ENCODE measurements at places on chromosomes 7 and 10. TPM values are rescaled to one million over a fixed set of nuclear protein-coding genes. Genes with fewer than 3 reads are reported as not detected.

- H3K4me1 ChIP-seq = no peaks in the 10 kb centered on the region
- no peak overlapping the region for H3K4me3 ChIP-seq
- DNase-seq = peak; percentile 71
- peak overlapping the region; percentile 72 for H3K27ac ChIP-seq
- H3K36me3 ChIP-seq = no peaks in the 10 kb centered on the region
Observed at GRCh38 chr10:124043310-124044142, 49.9 kb downstream of the CHST15 start.

GRCh38 chr7:24233386-24233785, 50.6 kb upstream of the NPY start:
- no peak overlapping the region for H3K4me3 ChIP-seq
- DNase-seq = no peak
- H3K27me3 ChIP-seq = no peaks in the 10 kb centered on the region
- no peak overlapping the region for H3K27ac ChIP-seq

The SEMA3D gene
- 7.6 TPM for total RNA-seq

The PNLIPRP3 gene
- total RNA-seq = not detected

GRCh38 chr10:76514321-76514720, 1082.9 kb downstream of the LRMDA start:
- no peak overlapping the region for H3K27ac ChIP-seq
- H3K4me1 ChIP-seq = no peaks in the 10 kb centered on the region
- H3K27me3 ChIP-seq = no peaks in the 10 kb centered on the region
- no peak overlapping the region for H3K4me3 ChIP-seq
- no peak for DNase-seq
- no peaks in the 10 kb centered on the region for H3K36me3 ChIP-seq

- H3K36me3 ChIP-seq = no peaks in the 10 kb centered on the region
- H3K27ac ChIP-seq = no peak overlapping the region
- DNase-seq = no peak
- H3K4me1 ChIP-seq = no peaks in the 10 kb centered on the region
Observed at GRCh38 chr10:126203746-126204145, 184.5 kb downstream of the ADAM12 start.

DNA sequence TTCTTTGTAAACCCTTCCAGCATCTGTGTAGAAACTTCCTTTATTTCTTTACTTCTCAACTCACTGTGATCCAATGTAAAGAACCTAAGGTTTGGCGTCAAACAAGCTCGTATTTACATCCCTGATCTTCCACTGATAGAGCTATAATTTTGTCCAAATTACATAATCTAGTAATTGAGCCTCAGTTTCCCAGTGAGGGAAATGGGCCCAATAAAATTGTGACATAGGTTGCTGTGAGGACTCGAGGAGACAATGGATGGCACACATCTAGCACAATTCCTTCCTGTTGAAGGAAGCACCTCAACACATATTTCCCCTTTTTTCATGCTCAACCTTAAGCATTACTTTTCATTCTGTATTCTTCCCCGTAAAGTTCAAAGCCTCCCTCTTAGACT, 193.3 kb upstream of the BMPER start:
- no peak overlapping the region for H3K4me3 ChIP-seq
- H3K36me3 ChIP-seq = no peaks in the 10 kb centered on the region
- no peaks in the 10 kb centered on the region for H3K4me1 ChIP-seq
- H3K27ac ChIP-seq = no peak overlapping the region

The ITIH2 gene
- total RNA-seq = not detected

DNA sequence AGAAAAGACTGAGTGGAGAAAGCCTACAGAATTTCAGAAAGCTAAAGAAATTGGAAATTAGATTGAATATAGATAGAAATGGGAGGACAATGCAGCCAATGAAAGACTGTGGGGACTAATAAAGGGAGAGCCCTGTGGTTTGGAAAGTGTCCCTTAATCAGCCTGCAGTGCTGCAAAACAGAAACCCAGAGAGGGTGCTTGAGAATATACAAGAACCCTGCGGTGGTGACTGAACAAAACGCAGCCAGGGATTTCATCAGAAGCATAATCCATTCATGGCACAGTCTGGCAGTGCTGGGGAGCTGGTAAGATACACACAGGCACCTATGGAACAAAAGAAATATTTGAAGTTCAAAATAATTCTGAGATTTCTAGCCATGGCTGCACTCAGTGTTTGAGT, 19.1 kb downstream of the CEP41 start:
- no peaks in the 10 kb centered on the region for H3K27me3 ChIP-seq
- no peaks in the 10 kb centered on the region for H3K36me3 ChIP-seq
- no peak overlapping the region for H3K4me3 ChIP-seq
- no peak overlapping the region for H3K27ac ChIP-seq
- no peaks in the 10 kb centered on the region for H3K4me1 ChIP-seq
- DNase-seq = no peak

DNA sequence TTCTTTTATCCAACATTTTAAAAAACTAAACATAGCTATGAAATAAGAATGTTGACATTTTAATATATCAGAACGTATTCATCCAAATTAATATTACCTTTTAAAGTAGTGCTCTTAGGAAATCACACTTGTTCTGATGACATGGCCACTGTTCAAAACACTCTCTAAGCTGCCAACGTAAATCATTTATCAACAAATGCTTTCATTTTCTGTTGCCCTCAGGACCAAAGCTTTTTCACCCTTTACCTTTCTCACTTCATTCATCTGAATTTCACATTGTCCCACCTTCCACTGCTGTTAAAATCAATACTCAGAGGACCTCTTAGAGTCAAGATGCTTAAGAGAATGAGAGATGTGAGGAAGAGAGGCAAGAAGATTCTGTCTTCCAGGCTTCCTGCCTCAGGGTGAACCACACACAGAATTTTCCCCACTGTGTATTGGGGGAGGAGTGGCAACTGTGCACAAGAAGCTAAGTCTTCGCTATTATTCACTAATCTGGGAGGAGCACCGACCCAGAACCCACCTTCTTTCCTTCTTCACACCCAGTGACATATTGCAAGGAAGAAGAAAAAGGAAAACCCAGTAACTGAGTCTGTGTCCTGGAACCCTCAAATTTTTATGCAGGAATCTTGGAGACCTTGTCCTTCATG, 21.0 kb downstream of the HIBADH start:
- no peak overlapping the region for H3K27ac ChIP-seq
- no peak overlapping the region for H3K4me3 ChIP-seq
- no peaks in the 10 kb centered on the region for H3K27me3 ChIP-seq
- H3K4me1 ChIP-seq = no peaks in the 10 kb centered on the region
- H3K36me3 ChIP-seq = no peaks in the 10 kb centered on the region

The GRID2IP gene
- 0.40 TPM for total RNA-seq

The TMEM273 gene
- 2.7 TPM for total RNA-seq

DNA sequence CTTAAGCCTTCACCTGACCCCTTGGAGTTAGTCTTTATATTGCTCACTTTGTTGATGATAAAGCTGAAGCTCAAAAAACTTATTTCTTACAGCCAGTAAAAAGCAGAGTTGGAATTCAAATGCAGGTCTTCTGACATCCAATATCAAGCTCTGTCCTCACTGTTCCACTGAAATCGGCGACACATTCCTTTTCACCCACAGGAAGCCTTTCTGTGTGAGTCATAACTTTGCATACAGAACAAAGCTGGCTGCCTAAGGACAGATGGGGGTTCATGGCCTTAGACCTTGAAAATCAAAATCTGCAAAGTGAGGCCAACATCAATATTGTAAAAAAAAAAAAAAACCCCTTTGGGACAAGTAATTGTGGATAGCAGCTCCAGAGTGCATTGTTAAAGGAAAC, 21.8 kb upstream of the AKR1B1 start:
- H3K4me3 ChIP-seq = no peak overlapping the region
- no peaks in the 10 kb centered on the region for H3K36me3 ChIP-seq
- H3K4me1 ChIP-seq = no peaks in the 10 kb centered on the region
- no peak for DNase-seq

GRCh38 chr7:105346593-105347322, 42.0 kb downstream of the SRPK2 start:
- H3K27me3 ChIP-seq = no peaks in the 10 kb centered on the region
- no peak for DNase-seq
- H3K27ac ChIP-seq = no peak overlapping the region

DNA sequence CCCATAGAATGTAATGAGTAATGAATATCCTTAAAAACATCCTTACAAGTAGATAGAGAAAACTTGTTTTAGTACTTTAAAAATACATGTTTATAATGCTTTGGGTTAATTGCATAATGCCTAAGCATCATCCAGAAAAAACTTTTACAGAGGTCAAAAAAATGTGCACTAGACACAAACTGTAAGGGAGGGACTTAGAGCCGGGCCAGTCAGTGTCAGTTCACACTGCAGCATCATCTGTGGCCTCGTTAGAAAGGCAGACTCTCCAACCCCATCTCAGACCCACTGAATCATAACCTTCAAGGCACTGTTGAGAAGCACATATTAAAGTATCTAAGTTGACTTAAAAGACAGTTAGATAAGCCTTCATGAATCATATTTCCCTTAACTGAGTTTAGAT, 230.1 kb upstream of the PRPS1L1 start:
- H3K27me3 ChIP-seq = no peaks in the 10 kb centered on the region
- DNase-seq = no peak
- H3K36me3 ChIP-seq = no peaks in the 10 kb centered on the region
- H3K4me3 ChIP-seq = no peak overlapping the region
- no peaks in the 10 kb centered on the region for H3K4me1 ChIP-seq

- no peaks in the 10 kb centered on the region for H3K4me1 ChIP-seq
- no peak overlapping the region for H3K27ac ChIP-seq
- no peaks in the 10 kb centered on the region for H3K27me3 ChIP-seq
- no peaks in the 10 kb centered on the region for H3K36me3 ChIP-seq
Observed at GRCh38 chr7:91066627-91067026, 197.6 kb upstream of the FZD1 start.

DNA sequence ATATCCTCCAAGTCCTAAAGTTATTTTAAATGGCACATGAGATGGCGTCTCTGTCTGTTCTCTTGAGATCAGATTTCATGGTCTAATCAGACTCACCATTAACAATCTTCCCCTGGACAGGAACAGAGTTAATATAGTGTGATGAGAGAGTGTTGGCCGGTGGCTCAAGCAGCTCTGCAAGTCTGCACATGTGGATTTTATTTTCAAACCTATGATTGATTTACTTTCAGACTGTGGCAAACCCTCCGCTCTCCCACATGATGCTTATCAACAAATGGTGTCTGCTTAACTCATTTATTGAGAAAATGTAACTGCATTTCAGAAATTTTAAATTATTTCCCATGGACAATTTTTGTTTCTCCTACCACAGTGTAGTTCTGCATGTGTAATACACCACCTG, 46.5 kb upstream of the HGF start:
- no peak overlapping the region for H3K4me3 ChIP-seq
- no peaks in the 10 kb centered on the region for H3K27me3 ChIP-seq
- H3K27ac ChIP-seq = no peak overlapping the region
- no peaks in the 10 kb centered on the region for H3K4me1 ChIP-seq
- no peak for DNase-seq
- no peaks in the 10 kb centered on the region for H3K36me3 ChIP-seq

The CHRM2 gene
- 2.0 TPM for total RNA-seq

DNA sequence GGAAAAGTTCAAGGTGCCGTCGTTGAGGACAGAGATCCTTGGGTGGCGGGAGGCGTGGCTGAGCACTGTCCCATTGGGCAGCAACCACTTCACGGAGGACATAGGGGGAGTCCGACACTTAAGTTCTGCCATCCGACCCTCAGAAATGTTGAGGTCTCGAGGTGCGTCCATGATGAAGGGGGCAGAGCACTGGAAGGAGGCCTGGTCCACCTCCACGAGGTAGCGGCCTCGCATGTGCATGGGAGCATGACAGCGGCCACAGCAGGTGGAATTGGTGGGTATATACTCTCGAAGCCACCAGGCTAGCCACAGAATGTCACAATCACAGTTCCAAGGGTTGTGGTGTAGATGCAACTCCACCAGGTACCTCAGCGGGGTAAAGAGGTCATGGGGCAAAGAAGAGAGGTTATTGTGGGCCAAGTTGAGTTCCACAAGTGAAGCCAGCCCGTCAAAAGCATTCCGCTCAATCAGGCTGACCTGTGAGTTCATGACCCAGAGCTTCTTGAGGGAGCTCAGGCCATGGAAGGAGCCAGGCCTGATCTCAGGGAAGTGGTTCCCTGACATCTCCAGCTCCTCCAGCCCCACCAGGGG, 1.7 kb downstream of the LRRC4 start:
- H3K27ac ChIP-seq = no peak overlapping the region
- H3K27me3 ChIP-seq = no peaks in the 10 kb centered on the region
- DNase-seq = no peak
- no peak overlapping the region for H3K4me3 ChIP-seq

The TRPV6 gene
- 2.5 TPM for total RNA-seq

The SLC39A12 gene
- total RNA-seq = not detected

DNA sequence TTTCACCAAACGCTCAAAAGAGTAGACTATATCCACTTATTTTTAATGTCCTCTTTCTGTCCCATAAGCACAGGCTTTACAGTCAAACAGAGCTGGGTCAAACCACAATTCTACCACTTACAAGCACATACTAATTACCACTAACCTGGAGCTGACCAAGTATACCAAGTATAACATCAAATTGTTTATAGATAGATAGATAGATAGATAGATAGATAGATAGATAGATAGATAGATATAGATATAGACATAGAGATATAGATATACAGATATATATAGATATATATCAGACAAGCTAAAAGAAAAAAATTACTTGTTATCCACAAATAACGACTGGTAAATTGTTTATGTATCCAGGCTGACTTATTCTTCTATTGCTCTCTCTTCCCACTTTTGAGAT, 52.5 kb upstream of the SPOCK2 start:
- no peak for DNase-seq
- no peak overlapping the region for H3K27ac ChIP-seq
- no peaks in the 10 kb centered on the region for H3K27me3 ChIP-seq
- peaks cover 10% of the 10 kb centered on the region for H3K36me3 ChIP-seq

The PBLD gene
- total RNA-seq = 30.5 TPM

The HEPACAM2 gene
- 59.4 TPM for total RNA-seq

GRCh38 chr10:107085665-107086525, 78.6 kb downstream of the SORCS1 start:
- no peak for DNase-seq
- no peaks in the 10 kb centered on the region for H3K36me3 ChIP-seq
- no peaks in the 10 kb centered on the region for H3K27me3 ChIP-seq
- no peak overlapping the region for H3K27ac ChIP-seq
- H3K4me1 ChIP-seq = no peaks in the 10 kb centered on the region
- H3K4me3 ChIP-seq = no peak overlapping the region

GRCh38 chr7:17019106-17019505, 137.3 kb upstream of the AGR3 start:
- H3K27me3 ChIP-seq = no peaks in the 10 kb centered on the region
- H3K4me3 ChIP-seq = no peak overlapping the region
- DNase-seq = no peak
- no peak overlapping the region for H3K27ac ChIP-seq
- no peaks in the 10 kb centered on the region for H3K4me1 ChIP-seq

- no peaks in the 10 kb centered on the region for H3K27me3 ChIP-seq
- H3K4me1 ChIP-seq = no peaks in the 10 kb centered on the region
- no peak overlapping the region for H3K4me3 ChIP-seq
- no peak overlapping the region for H3K27ac ChIP-seq
Observed at GRCh38 chr7:3592401-3593134, 291.5 kb downstream of the SDK1 start.

The EN2 gene
- not detected for total RNA-seq

- no peaks in the 10 kb centered on the region for H3K36me3 ChIP-seq
- no peaks in the 10 kb centered on the region for H3K27me3 ChIP-seq
- no peaks in the 10 kb centered on the region for H3K4me1 ChIP-seq
- H3K4me3 ChIP-seq = no peak overlapping the region
Observed at GRCh38 chr10:62011558-62011957, 110.1 kb downstream of the ARID5B start.

The LIPA gene
- 30.5 TPM for total RNA-seq

GRCh38 chr10:128914681-128915080, 552.4 kb upstream of the MGMT start:
- no peaks in the 10 kb centered on the region for H3K4me1 ChIP-seq
- H3K27ac ChIP-seq = no peak overlapping the region
- no peak overlapping the region for H3K4me3 ChIP-seq
- H3K36me3 ChIP-seq = no peaks in the 10 kb centered on the region

The RSU1 gene
- total RNA-seq = 28.9 TPM

GRCh38 chr10:123009105-123009820, 457 bp downstream of the ACADSB start:
- DNase-seq = peak; percentile 64
- H3K27ac ChIP-seq = peak overlapping the region; percentile 74
- no peaks in the 10 kb centered on the region for H3K36me3 ChIP-seq
- H3K4me3 ChIP-seq = peak overlapping the region; percentile 83
